Tibial artery (tissue), 4 donors: ENCODE measurements at places on chromosomes 12 and 14.

GRCh38 chr12:54311051-54311450 is 10.2 kb upstream of the NFE2 start:
- DNase-seq: no peak

DNA sequence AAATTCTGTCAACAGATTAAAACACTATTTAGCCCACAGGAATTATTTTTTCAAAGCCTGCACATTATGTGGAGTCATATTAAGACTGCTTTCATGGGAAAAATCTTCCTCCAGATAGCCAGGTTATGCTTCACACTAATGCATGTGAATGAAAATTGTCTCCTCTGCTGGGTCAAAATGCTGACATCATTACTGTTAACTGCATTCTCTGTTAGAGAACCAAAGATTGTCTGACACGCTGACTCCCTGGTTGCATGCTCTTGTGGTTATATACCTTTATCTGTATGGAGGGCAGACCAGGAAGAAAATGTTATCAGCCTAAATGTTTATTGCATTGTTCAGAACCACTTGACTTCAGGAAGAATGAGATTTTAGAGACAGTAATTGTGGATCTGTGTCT is 432.2 kb upstream of the MDGA2 start:
- DNase-seq: no peak

DNA sequence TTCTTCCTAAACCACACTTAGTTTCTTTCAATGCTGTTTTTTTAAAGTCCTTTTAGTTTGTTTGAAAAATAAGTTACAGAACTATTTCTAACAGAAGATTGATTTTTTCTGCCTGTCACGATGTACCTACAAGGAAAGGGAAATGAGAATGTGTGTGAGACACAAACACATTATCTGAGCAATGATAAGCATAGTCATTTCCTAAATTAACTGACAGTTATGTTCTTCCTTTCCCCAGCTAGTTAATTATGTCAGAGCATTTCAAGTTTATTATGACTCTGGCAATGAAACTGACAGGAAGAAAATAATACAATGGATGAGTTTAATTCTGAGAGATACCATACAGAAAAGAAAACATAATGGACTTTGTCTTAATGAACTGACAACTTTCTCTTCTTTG is 21.3 kb upstream of the LDHB start:
- no peak for DNase-seq

- no peak for DNase-seq
Observed at GRCh38 chr14:24315807-24316596, 4.7 kb downstream of the LTB4R start.

GRCh38 chr12:67853204-67853603 is 136.0 kb upstream of the IFNG-AS1 start:
- no peak for DNase-seq

GRCh38 chr12:67671892-67672291 is 23.3 kb downstream of the DYRK2 start:
- no peak for DNase-seq

DNA sequence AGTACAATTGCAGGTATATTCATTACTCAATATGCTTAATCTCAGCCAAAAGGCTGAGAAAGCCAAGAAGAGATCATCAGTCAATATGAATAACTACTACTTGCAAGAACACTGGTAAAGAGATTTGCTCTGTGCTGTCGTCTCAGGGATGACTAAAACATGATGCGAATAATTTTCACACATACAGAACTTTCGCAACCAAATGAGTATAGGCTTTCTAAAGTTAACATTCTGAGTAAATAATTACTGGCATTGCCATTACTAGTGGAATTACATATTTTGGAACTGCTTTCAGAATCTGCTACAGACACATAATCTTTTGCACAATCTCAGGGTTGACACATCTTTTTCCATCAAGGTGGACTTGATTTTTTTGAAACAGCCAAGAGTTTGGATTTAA is 24.7 kb downstream of the NCKAP1L start:
- no peak for DNase-seq

DNA sequence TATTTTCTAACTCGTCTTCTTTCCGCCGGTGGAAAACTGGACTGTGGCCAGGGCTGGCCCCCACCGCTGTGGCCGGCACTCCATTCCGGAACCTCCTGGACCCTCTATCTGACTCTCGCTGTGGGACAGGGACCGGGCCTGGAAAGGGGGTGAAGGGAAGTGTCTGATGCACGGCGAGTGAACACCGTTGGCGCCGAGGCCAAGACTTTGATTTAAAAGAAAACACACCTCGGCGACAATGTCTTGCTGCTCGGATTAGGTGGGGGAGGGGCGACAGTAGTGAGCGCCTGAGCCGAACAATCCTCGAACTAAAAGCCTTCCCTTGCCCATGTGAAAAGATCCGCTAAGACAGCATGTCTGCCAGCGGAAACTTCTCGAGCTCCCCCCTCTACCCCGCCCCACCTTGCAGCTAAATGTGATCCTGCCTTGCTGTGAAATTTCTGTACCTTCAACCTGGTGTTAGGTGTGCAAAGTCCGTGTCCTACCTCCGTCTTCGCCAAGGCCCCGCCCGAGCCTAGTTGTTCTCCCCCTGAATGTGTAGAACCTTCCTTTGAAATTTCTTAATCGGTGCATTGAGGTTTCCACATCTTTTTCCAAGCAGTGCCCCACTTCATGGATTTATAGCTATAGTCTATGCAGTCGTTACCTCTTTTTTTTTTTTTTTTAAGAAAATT is 862 bp upstream of the HOTAIR start:
- no peak for DNase-seq

- no peak for DNase-seq
Observed at GRCh38 chr12:13187399-13187798, 9.1 kb upstream of the EMP1 start.

GRCh38 chr12:124442772-124443445 is 124.5 kb downstream of the NCOR2 start:
- DNase-seq: no peak

- no peak for DNase-seq
Observed at GRCh38 chr12:75591628-75592027, 80.2 kb upstream of the KRR1 start.

GRCh38 chr12:52537101-52537500 is 15.8 kb downstream of the KRT71 start:
- DNase-seq: no peak

GRCh38 chr14:50085570-50086320 is 30.6 kb downstream of the VCPKMT start:
- DNase-seq: no peak

DNA sequence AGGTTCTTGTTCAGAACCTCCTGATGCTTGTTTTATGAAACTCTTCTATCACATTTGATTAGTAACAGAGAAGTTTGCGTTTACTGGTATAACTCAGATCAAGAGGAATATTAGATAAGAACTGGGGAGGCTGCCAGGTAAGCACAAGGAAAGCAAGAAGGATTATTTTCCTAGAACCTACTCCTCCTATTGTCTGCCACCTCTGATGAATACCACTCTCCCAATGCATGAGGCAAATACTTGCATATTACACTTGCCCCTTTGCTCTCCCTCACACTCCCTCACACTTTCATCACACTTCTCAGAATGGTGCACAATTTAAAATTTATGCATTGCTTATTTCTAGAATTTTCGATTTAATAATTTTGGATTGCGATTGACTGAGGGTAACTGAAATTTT is 43.6 kb downstream of the LIN7A start:
- DNase-seq: no peak

- DNase-seq: peak; percentile 89
Observed at GRCh38 chr12:56119361-56119796, 1.3 kb downstream of the ZC3H10 start.

GRCh38 chr14:101236496-101237251 is 324.6 kb upstream of the DIO3 start:
- DNase-seq: no peak

DNA sequence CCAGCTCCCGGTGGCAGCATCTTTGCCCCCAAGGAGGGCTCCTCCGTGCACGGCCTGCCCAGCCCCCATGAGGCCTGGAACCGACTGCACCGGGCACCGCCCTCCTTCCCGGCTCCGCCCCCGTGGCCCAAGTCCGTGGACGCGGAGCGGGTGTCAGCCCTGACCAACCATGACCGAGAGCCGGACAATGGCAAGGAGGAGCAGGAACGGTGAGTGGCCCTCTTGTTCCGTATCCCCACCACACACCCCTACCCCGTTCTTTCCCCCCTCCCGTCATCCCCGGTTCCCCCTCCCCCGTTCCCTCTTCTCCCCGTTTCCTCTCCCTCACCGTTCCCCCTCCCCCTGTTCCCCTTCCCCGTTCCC is 28.3 kb downstream of the LRCOL1 start:
- peak; percentile 39 for DNase-seq

DNA sequence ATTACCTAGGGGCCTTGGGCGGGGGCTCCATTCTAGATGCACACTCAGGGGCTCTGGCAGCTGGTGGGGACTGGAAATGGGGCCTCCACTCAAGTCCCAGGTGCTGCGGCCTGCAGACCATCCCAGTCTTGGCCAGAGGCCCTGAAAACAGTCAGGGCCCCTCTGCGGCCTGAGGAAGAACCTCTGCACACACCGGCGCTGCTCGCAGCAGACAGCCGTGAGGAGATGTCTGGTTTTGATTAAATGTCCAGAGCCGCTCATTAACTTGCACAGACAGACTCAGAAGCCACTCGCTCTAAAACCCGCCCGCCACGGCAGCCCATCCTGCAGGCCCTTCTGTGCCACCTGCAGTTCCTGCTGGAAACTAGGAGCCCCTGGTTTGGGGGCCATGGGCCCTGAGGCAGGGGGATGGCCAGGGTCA is 36.4 kb upstream of the NCOR2 start:
- DNase-seq: no peak

- DNase-seq: no peak
Observed at GRCh38 chr14:31435276-31435675, 14.9 kb upstream of the HEATR5A start.

- no peak for DNase-seq
Observed at GRCh38 chr14:98189511-98189910, 1082.5 kb downstream of the BCL11B start.

DNA sequence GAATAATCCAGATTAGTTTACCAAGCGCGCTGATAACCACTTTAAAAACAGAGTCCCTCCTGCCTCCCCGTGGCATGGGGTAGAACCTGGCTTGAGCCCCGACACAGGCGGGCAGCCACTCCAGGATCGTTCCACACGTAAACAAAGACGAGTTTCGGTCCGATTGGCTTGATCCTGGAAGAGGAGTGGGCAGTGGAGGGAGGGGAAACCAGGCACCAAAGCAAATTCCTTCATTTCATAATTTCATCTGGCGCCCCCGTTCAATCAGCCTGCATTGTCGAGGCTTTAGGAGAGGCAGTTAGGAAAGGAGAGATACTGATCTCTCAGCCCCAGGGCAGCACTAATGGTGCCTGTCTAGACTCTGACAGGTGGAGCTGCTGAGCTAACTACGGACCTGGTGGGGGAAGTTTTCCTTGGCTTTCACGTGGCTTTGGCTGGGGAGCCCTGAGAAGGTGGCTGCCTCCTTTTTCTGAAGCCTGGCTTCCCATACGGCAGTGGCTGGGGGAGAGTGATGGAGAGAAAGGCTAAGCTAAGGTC is 751 bp upstream of the GPRC5A start:
- DNase-seq: peak; percentile 76

DNA sequence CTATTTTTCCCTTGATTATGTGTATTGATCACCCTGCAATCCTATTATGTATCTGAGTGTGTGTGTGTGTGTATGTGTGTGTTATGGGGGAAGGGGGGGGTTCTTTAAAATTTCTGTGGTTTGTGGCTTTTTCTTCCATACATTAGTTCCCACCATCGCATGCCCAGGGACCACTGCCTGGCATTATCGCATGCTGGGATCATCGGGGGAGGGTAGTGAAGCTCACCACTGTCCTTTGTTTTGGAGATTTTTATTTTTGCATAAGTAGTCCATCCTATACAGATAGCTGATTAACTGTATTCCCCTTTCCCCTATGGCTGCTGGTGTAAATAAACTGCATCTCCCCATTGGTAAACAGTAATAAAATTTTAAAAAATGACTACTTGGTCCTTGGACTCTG is 3.4 kb downstream of the ATXN7L3B start:
- no peak for DNase-seq

DNA sequence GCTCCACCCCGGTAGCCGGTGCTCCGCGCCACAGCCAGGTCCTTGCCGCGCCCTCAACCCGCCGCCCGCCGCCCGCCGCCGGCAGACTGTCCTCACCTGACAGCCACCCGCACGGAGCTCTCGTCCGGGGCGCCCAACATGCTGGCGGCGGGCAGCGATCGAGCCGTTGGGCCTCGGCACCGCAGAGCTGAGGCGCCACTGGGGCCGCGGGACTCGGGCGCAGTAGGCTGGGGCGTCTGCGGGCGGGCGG is 164 bp downstream of the KIF21A start:
- no peak for DNase-seq

- no peak for DNase-seq
Observed at GRCh38 chr14:92718664-92719063, 29.8 kb downstream of the LGMN start.

- no peak for DNase-seq
Observed at GRCh38 chr12:109582636-109583035, 9.0 kb downstream of the MVK start.

DNA sequence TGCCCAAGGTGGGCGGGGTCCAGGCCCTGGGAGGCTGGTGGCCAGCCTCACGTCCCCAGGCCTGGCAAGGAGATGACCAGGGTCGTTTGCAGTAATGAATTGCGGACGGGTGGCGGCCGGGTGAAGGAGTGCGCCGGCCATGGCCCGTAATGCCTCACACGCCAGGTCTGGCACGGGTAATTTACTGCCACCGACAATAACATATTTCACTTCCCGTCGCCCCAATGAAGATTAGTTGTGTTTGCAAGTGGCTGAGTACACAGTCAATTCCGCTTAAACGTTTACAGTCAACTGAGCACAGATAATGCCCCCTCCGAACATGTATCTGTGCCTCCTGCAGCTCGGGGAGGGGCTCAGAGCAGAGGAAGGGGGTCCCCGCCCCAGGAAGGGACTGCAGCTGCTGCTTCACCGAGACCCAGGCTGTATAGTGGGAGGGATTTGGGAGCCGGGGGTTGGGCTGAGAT is 48.3 kb downstream of the MVK start:
- no peak for DNase-seq

- no peak for DNase-seq
Observed at GRCh38 chr14:101318271-101318670, 243.0 kb upstream of the DIO3 start.

DNA sequence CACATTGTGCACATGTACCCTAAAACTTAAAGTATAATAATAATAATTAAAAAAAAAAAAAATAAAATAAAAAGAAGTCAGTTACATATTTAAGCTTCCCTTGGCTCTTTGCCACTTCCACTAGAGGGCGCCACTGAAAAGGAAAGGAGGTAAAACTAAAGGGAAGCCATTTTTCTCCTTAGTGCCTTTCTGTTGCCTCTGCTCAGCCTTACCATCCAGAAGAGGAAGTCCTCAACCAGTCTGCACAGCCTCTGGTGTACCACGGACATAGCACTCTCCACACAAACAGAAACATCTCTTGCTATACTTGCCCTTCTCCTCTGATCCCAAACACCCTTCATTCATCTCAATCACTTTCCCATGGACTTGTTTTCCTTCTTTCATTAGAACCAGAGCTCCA is 169.0 kb upstream of the EEA1 start:
- DNase-seq: peak; percentile 71

DNA sequence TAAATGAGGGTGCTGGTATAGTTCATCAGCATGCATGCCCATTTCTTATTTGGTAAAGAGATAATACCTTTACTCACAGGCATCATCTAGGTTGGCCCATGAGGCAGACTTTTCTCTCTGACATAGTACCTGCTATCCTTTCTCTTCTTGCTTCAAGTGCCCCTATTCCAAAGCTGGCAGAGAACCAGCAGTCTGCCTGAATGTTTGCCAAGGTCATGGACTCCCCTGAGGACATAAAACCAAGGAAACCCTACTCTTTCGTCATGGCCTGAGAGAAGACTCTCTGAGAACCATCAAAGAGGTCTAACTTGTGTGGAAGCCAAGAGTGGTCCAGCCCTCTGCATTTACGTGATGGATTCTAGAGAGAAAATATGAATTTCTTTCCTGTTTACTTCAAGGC is 11.9 kb downstream of the PPP1R36 start:
- DNase-seq: no peak
